NCI-H2171 treated with DMSO at 0.1 percent for 48 hours (cell line): ENCODE measurements at places on chromosomes 6 and 20.

DNA sequence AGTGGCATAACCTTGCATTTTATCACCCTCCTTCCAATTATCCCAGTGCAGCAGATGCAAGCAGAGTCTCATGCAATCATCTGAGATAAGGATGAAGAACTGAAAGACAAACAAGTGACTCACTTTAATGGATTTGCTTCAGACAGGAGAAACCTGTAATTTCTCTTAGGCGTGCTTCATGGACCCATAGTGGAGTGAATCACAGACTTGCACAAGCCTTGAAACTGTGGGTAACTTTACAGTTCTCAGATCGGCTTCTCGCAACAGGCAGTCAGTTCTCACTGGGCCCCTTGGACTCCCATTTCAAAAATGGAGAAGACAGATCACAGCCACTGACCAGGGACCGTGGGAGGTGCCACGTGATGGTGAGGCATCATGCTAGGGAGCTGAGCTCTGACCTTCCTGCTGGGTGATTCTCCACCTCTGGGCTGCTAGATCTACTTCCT lies at the start of gene ADGRF4:
ADGRF4 (plus strand) TSS at position 239 of the 446 bp plus-strand sequence. CDS start 8,666 bp downstream, outside the sequence.
- DNase-seq = no peak

GRCh38 chr6:80245043-80245442 lies 138.6 kb downstream of the BCKDHB start:
- no peak for DNase-seq

- peak; percentile 29 for DNase-seq
Measured at GRCh38 chr20:44748005-44748370, 2.3 kb downstream of the KCNK15 start.

DNA sequence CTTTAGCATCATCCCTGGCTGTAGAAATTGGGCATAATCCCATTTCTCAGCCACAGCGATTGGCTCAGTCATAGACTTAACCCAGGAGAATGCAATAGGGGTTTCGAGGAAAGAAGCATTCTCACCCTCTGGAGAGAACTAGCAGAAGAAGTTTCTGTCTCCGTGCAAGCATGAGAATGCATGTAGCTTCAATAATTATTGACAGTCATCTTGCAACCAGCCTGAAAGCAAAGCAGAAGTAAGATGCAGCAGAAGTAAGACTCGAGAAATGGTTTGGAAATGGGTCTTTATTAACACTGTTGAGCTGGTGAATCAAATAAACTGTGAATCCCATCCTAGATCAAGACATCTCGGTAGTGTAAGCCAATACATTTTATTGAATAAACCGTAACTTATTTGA lies 828.8 kb upstream of the GJE1 start:
- no peak for DNase-seq

DNA sequence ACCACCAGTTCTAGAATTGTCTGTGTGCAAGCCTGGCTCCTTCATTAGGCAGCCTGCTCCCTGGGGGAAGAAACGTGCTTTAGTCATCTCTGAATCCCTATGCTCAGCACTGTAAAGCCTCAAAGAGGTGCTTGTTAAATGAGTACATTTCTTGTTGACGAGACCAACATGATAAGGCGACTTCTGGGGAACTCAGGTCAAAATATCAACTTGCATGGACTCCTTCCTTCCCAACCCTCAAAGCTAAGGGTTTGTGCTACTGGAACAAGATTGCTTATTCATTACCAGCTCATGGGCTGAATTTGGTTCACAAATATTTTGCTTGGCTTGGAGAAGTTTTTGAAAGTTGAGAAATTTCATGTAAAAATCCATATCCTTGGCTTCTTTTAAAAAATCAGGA lies 10.6 kb downstream of the KCNG1 start:
- no peak for DNase-seq

GRCh38 chr20:31919410-31920155 lies 32.3 kb downstream of the PDRG1 start:
- no peak for DNase-seq

DNA sequence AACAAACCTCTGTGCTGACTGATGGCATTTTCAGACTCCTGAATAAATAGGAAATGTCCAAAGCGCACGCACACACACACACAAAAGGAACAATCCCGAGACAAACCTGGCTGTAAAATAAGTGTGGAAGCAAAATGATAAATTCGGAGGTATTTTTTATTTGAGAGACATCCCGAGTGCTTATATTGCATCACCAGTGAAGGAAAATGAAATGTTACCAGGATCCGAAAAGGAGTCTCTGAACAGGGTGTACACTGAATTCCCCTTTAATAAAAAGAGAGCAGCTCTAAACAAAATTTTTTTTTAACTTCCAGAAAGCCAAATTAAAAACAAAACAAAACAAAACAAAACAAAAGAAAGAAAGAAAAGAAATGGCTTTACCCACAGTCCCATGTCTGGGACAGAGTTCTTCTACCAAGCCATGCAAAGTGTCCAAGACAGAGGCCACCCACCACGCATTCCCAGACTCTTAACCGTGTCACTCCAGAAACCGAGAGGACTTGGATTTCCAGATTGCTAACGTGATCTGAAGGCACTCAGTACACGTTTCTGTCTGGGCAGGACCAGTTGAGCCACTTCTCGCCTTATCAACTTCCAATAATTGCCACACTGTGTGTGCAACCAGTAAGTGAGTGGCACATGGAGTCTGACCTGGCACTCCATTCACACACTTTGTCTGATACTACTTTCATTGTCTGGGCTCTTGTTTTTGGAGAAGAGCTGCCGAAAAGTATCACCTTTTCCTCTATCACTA lies 817 bp downstream of the ME1 start:
- peak; percentile 61 for DNase-seq

- DNase-seq = no peak
Measured at GRCh38 chr20:36315545-36316351, 9.6 kb downstream of the DLGAP4 start.

GRCh38 chr20:45969712-45970634 lies 2.0 kb downstream of the ZNF335 start:
- peak; percentile 83 for DNase-seq

GRCh38 chr20:32116079-32116521 lies 6.6 kb downstream of the TM9SF4 start:
- DNase-seq = peak; percentile 92

GRCh38 chr20:50403565-50404418 lies 106.4 kb upstream of the PTPN1 start:
- no peak for DNase-seq

DNA sequence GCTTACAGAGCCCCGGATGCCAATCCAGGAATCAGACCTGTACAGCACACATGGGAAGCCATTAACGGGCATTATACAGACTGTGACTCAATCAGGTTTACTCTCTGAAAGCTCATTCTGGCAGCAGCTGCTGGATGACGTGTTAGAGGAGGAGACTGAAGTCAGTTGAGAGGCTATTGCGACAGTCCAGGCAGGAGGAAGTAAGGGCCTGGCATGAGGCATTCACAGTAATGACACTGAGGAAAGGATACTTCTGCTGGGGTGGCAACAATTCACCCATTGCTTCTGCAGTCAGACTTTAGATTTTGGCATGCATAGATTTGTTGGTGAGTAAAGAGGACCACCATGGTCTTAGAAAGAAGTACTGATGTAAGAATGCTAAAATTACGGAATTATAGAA lies 151.0 kb upstream of the HEY2 start:
- peak; percentile 17 for DNase-seq

DNA sequence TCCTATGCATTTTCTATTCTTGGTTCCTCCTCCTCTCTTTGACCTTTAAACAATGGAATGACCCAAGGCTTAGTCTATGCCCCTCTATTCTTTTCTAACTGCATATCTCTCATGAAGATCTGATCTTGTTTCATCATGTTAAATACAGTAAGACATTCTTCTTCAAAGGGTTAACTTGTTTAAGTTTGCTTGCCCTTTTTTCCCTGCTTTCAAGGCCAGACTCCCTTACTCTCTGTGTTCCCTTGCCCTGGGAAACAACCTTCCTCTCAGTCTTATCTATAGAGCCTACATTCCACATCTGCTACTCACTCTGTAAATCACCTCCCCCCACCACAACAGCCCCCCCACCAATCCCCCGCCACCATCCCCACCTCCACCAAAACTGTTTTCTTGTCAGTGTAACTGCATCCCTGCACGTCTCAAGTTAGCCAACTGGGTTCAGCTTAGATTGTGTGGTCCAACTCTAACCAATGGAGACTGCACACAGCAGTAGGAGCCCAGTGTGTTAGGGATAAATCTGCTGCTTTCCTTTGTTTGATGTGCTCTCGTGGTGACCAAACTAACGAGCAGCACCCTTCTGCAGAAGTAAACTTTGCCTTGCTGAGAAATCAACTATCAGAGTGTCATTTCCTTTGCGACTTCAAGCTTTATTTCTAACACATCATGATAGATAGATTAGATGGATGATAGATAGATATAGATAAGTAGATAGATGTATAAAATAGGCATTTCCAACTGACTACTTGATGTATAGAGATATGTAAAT lies 12.6 kb downstream of the SPTLC3 start:
- no peak for DNase-seq

DNA sequence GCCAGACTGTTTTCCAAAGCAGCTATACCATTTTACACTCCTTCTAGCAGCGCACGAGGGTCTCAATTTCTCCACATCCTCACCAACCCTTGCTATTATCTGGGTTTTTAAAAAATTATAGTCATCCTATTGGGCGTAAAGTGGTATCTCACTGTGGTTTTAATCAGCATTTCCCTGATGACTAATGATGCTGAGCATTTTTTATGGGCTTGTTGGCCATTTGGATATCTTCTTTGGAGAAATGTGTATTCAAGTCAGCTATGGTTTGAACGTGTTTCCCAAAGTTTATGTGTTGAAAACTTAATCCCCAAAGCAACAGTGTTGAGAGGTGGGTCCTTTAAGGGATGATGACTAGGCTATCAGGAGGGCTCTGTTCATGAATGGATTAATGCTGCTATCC lies 6.7 kb downstream of the MCUR1 start:
- DNase-seq = no peak

GRCh38 chr6:29982097-29982496 lies 39.8 kb downstream of the HLA-A start:
- DNase-seq = no peak

GRCh38 chr6:130381012-130381411 lies 15.2 kb downstream of the TMEM200A start:
- DNase-seq = no peak

DNA sequence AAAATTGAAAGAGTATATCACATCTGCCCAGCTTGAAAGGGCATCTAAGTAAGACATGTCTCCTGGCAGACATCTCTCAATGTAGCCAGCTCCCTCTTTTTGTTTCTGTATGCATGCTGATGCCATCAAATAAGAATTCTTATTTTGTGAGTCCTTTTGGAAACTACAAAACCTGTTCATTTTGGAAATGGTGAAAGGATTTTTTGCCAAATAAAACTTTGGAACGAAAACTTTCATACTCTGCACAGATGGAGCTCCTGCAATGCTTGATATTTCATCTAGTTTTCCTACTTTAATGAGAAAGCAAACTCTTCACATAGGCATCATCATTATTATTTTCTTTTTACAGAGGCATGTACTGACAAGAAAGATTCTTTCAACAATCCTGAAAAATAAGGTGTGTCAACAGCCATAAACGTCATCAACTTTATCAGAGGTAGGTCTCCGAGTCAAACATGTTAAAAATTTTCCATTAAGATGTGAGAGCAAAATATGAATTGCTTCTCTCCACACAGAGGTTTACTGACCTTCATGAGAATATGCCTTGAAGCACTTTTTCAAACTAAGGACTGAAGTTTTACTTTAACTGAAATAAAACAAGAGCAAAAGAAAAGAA lies 26.2 kb upstream of the CMTR1 start:
- no peak for DNase-seq

GRCh38 chr20:41034239-41034638 lies 5.6 kb downstream of the TOP1 start:
- no peak for DNase-seq

DNA sequence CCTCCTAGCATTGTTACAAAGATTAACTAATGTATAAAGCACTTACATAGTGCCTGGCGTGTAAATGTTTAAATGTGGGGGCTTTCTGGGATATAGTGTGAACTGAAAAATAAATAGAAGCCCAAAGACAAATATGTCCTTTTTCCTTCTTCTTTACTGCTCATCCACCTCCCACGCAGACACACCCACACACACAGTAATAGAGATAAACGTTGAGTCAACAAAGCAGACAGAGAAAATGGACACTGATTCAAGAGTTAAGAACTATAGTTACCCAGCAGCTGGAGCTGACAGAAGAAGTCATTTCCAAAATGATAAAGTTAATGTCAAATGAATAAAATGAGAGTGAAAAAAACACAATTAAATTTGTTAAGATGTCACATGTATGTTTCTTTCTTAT lies 68.3 kb downstream of the FHL5 start:
- no peak for DNase-seq

GRCh38 chr6:158667360-158667981 lies 17.6 kb downstream of the SYTL3 start:
- no peak for DNase-seq

DNA sequence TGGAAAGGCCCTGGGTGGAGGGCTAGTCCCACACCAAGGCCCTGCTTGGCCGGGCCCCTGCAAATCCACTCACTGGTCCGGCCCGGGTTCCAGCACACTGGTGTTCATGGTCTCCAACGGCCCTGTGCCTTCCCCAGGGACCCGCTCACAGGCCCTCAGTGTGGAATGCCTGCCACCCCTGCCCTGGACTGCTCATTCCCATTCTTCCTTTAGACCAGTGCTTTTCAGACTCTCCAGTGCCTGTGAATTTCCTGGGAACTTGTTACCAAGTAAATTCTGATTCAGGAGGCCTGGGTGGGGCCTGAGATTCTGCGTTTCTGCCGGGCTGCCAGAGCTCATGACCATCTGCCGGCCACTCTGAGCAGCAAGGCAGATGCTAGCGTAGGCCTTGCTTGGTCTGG lies 5.7 kb upstream of the PXDC1 start:
- DNase-seq = peak; percentile 10

DNA sequence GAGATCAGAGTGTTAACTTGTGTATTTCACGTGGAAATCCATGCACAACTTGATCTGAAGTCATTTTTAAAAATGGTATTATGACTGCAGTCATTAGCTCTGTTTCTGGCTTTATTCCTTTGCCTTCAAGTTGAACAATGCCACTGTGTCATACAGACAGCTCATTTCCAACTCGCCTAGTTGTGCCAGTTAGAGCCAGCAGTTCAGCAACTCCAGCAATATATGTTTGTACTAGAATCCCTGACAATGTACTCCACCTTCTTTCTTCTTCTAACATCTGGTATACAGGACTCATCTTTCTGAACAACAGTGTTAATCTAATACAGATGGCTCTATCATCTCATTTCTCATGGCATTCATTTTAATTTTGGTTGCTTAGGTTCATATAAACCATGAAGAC lies 418.3 kb upstream of the POU3F2 start:
- DNase-seq = peak; percentile 43

- DNase-seq = no peak
Measured at GRCh38 chr6:26543953-26544352, 5.8 kb downstream of the HMGN4 start.

DNA sequence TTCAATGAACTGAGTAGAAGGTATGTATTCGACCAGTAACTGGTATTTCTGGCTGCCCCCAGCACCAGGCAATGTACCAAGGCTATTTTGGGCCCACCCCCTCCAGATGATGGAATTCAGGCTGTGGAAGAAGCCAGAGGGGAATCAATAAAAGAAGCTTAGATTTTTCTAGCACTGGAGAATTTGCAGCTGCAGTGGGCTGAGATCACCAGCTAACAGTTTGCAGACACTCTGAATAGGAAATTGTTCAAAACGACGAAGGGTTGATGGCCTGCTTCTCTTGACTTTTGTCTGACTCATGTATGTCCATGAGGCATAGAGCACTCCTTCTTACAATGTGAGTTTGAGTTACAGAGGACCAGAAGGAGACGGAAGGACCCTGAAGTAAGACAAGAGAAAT lies 32.4 kb upstream of the FBXO9 start:
- DNase-seq = no peak

GRCh38 chr6:31615748-31616147 lies 714 bp downstream of the AIF1 start:
- DNase-seq = no peak
